ENCODE measurements at places on chromosomes 13 and 19.
A peak's percentile ranks its signal among the peaks of the same experiment; 100 is the strongest.

GRCh38 chr19:56671613-56671994 is at the start of gene ZNF835:
TSS of gene ZNF835 (minus strand) at chr19:56671757. CDS start at chr19:56665198, 6,559 bp downstream.
- DNase-seq, result no peak

DNA sequence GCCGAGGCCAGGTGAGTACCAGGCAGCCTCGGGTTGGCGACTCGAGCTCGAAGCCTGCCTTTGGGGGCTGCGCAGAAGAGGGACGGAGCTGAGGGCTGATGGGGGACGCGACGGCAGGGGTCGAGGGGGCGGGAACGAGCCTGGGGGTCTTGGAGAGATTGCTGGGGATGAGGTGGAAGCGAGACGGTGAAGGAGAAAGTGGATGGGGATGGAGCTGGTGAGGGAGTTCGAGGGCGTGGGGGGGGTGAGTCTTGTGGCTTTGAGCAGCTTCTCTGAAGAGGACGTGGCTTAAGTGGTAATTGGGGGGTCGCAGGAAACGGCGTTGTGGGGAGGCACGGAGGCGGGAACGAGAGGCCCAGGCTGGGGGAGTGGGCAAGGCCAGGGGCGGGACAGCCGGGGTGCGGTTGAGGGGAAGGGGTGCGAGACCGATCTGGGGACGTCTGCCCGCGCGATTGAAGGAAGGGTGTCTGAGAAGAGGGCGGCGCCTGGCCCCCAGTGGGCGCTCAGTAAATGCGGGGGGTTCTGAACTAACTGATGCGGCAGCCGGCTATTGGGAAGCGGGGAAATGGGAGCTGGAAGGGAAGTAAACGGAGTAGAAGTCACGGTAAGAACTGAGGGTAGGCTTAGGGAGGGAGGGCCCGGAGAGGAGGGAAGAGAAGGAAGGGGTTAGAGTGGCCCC is 426 bp downstream of the MYO9B start:
- peak; percentile 47 for DNase-seq

GRCh38 chr13:52405767-52406494 is at the start of gene THSD1:
TSS of gene THSD1 (minus strand) at chr13:52406172. CDS start at chr13:52402600, 3,572 bp downstream.
- no peak for DNase-seq

- no peak for DNase-seq
Measured at GRCh38 chr13:98577836-98578285, 954 bp upstream of the STK24 start.

- no peak for DNase-seq
Measured at GRCh38 chr19:44816301-44816700, 7.4 kb downstream of the BCAM start.

GRCh38 chr13:98648686-98649085 is 71.8 kb upstream of the STK24 start:
- no peak for DNase-seq

GRCh38 chr19:38617764-38618589 is at the start of gene MAP4K1:
TSS of gene MAP4K1 (minus strand) at chr19:38617953. CDS start at chr19:38617895, 58 bp downstream.
- peak; percentile 76 for DNase-seq

- DNase-seq, result no peak
Measured at GRCh38 chr19:4662020-4662695, 8.0 kb downstream of the MYDGF start.

DNA sequence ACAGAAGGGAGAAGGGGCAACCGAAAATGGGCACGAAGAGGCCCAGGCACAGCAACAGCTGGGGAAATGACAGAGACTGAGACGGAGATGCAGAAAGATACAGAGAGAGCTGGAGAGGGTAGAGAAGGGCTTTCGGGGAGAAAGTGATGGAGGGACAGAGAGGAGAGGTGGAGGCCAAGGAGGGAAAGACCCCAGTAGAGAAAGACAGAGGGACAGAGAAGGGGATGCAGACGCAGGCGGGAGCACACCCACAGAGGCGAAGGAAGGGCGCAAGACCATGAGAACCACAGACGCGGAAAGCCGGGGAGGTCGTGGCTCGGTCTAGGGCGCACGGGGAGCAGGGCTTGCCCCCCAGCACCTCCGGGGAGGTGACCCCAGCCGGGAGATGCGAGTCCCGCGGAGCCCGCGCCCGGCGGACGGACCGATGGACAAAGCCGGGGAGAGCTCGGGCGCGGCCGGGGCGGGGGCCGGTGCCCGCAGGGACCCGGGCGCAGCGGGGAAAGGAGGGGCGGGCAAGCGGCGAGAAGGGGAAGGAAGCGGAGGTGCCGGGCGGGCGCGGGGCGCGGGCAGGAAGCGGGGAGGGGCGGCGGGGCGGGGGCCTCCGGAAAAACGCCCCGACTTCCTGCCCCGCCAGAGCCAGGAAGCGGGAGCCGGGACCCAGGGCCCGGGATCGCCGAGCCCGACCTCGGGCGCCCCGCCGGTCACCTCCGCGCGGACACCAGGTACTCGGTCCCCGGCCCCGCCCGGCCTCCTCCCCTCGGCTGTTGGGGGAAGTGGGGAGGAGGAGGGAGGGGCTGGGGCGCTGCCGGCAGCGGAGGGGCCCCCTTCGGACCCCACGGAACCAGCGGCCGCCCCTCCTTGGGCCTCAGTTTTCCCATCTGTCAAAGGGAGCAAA is at the start of gene ARHGEF1:
Gene ARHGEF1, plus strand, starts transcription at position 617 of the 895 bp plus-strand sequence. CDS start 4,899 bp downstream, outside the sequence.
- peak; percentile 53 for DNase-seq

DNA sequence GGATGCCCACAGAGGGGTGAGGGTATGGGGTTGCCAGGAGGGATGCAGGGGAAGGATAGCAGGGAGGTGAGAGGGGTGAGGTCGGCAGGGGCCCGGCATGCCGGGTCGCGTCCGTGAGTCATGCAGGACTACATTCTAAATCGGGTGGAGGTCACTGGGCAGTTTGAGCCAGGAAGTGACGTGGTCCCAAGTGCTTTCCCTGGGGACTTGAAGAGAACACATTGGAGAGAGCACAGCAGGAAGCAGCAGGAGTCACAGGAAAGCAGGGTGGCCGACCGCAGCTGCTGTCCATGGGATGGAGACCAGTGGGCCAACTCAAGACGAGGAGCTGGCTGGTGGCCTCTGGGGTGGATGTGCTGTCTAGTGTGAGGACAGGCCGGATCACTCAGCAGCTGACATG is 92.0 kb upstream of the WASF3 start:
- no peak for DNase-seq

- DNase-seq, result no peak
Measured at GRCh38 chr19:8148410-8149260, 757 bp downstream of the FBN3 start.

- peak; percentile 78 for DNase-seq
Measured at GRCh38 chr19:5826531-5827341, 12.8 kb downstream of the FUT6 start.

DNA sequence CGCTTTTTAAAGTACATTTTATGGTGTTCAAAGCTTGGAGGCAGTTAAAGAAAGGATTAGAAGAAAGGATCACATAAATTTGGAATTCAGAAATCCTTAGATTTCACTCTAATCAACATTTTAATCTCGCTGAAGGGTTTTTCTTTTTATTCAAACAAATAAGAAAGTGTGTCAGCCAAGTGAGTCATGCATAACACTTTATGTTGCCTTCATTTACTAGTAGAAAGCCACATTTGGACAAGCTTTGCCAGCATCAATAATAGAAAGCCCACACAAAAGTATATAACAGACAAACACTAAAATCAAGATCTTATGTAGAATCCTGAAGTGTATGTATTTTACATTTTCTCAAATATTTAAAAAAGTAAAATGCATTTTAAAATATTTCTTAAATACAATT is 154.9 kb upstream of the TRPC4 start:
- no peak for DNase-seq

GRCh38 chr13:27172495-27172842 is 858 bp upstream of the USP12 start:
- peak; percentile 69 for DNase-seq

DNA sequence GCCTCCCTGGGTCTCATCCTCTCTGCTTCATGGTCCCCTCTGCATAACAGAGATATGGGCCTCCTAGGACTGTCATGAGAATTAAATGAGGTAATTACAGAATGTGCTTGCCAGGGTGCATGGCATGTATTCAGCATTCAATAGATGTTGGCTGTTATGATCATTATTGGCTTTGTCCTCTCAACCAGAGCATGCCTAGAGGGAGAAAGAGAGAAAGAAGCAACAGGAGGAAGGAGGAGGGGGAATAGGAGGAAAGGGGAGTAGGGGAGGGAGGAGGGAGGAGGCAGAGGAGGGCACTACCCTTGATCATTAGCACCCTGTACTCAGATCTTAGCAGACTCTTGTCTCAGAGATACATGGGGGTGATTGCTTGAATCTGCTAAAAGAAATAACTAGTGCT is 41.0 kb upstream of the SIAH3 start:
- DNase-seq, result no peak

GRCh38 chr13:27960362-27961226 is 8.5 kb downstream of the CDX2 start:
- peak; percentile 71 for DNase-seq

GRCh38 chr19:32018014-32018413 is 327.4 kb upstream of the ZNF507 start:
- DNase-seq, result peak; percentile 82

DNA sequence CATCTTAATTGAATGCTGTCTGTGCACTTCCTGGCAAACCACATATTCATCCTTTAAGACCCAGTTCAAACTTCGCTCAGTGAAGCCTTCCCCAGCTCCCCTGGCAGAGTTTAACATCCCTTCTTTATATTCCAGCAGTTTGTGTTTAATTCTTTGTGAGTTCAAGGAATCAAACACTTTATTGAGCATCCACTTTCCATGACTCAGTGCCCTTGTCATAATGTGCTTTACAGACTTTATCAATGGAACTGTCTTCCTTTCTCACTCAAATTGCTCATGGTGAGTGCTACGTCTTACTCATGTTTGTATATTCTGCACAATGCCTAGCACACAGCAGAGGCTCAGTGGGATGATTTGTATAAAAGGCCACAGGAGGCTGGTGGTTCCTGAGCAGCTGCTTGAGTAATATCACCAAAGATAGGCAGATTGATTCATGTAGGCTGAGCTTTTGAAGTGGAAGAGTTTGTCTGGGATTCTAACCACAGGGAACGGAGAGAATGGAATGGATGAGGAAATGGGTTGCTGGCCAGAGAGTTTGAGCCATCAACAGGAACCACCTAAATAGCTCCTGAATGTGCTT is 44.2 kb downstream of the SERTM1 start:
- DNase-seq, result no peak

- no peak for DNase-seq
Measured at GRCh38 chr13:32657309-32657708, 71.1 kb downstream of the PDS5B start.

GRCh38 chr13:112066624-112067004 is 335 bp upstream of the SOX1 start:
- DNase-seq, result no peak

GRCh38 chr19:30028118-30028991 is 86.3 kb downstream of the URI1 start:
- no peak for DNase-seq

DNA sequence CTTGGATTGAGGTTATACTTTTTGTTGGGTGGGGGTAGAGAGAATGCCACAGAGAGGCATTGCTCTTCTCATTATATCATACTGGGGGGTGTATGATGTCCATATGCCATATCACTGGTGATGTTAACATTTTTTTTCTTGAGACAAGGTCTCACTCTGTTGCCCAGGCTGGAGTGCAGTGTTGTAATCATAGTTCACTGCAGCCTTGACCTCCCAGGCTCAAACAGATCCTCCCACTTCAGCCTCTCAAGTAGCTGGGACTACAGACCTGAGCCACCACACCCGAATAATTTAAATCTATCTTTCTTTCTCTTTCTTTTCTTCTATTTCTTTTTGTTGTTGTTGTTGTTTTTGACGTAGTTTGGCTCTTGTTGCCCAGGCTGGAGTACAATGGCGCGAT is 4.9 kb upstream of the SNRNP70 start:
- no peak for DNase-seq

DNA sequence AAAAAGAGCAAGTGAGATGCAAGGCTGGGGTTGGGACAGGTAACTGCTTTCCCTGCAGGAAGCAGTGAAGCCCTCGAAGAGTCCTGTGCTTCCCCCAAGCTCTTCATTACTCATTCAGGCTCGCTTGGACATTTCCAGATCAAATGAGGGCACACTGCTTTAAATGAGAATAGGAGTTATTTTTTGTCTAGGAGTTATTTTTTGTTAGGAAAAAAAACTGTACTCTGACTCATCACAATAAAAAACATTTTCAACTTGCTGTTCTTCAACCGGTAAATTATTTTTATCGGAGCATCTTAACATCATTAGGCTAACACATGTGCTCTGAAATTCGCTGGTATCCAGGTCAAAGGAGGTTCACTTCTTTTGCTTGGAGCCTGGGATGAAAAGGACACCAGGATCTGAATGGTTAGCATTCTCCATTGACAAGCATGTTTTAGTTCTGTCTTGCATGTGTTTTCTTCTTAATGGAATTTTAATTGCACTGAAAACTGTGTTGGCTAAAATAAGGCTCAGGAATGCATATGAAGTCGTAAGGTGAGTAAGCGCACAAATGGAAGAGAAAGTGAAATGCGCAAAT is 80.7 kb upstream of the STK24 start:
- DNase-seq, result no peak

GRCh38 chr13:111314852-111315251 is 5.6 kb upstream of the TEX29 start:
- DNase-seq, result no peak

GRCh38 chr13:113976711-113977684 is 3.1 kb upstream of the C13orf46 start:
- no peak for DNase-seq

DNA sequence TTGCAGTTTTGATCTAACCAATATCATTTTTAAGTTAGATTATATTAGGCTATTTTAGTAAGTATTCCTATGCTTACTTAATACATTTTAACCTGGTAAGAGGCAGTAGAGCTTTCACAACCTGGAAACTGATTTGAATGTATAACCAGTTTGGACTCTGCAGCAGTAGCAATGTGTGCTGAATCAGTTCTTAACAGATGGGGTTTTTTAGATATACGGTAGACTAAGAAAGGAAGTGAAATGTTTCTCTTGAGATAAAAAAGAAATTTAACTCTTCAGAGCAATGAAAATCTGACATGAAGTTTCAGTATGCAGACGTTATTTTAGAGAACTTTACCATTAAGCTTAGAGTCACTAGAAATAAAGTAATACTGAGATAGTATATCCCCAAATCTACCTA is 2.7 kb downstream of the NBEA start:
- DNase-seq, result no peak

GRCh38 chr19:46229442-46229841 is at the start of gene IGFL1:
TSS of gene IGFL1 (plus strand) at chr19:46229742. CDS start at chr19:46229775, 33 bp downstream.
- DNase-seq, result no peak

- DNase-seq, result no peak
Measured at GRCh38 chr19:21587117-21587461, 81.7 kb downstream of the ZNF429 start.

- DNase-seq, result no peak
Measured at GRCh38 chr13:19581675-19582074, 20.3 kb upstream of the TPTE2 start.

DNA sequence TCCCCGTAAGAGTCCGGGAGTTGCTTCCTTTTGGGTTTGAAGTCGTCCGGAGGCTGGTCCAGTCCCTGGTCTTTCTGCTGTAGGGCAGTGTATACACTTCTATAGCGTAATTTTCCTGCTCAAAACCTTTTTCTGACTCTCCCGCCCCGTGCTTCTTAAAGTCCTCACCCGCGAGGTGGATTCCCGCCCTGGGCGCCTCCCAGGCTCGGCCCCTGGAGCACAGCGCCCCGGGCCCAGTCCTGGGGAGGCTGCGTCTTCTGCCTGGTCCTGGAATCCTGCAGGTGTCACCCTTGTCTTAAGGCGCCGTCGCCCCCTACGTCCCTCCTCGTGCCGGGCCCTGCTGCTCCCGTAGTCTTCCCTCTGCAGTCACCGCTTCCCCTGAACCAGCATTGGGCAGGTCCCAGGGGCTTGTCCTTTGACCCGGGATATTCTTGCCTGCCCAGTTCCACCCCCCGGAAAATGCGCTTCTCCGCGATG is 34.4 kb upstream of the ZNF808 start:
- no peak for DNase-seq

- peak; percentile 87 for DNase-seq
Measured at GRCh38 chr13:44089452-44089851, 209.7 kb downstream of the LACC1 start.
